ENCODE measurements at places on chromosomes 3 and 15.

DNA sequence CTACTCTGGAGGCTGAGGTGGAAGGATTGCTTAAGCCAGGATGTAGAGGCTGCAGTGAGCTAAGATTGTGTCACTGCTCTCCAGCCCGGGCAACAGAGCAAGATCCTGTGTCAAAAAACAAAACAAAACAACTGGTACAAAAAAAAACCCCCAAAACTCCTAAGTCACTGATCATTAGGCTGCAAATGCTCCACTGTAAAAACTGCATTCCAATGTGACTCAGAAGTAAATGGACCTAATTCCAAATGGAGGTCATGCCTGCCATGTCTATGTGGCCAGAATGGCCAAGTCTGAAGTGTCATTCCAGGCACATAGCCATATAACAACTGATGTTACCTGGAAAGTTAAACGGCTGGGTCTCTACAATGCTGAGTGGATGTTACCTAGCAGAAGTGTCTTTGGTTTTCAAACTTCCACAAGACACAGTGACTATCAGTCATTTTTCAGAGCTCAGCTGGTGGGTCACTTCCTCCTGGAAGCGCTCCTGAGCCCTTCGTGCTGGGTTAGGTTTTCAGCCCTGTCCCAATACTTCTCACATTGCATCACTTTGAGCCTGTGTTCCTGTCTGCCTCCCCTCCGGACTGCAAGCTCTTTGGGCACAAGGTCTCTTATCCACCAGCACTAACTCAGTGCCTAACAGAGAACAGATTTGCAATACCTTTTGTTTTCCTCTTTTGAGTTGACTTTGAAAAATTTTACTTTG lies 10.6 kb downstream of the FSTL1 start:
- DNase-seq, result no peak

GRCh38 chr3:13066236-13066635 lies 7.0 kb downstream of the IQSEC1 start:
- no peak for DNase-seq

- DNase-seq, result no peak
Observed at GRCh38 chr3:51099794-51100535, 285.1 kb upstream of the MANF start.

- no peak for DNase-seq
Observed at GRCh38 chr15:74768771-74769342, 13.0 kb upstream of the CSK start.

DNA sequence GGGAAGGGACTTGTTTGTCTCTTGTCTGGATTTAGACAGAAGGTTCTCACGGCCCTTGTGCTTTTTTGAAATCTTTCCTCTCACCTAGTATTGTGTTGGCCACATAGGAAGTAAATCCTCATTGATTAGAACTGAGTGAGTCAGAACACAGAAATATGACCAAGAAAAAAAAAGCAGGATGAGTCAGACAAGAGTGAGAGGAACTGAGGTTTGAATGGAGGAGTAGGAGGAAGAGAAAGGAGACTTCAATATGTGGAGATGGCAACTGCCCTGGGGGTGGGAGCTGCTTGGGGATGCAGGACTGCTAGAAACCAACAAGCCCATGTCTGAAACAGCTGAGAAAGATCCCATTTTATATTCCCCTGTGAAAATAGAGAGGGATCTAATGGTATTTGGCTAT lies 194.1 kb upstream of the ZBTB20 start:
- DNase-seq, result no peak

DNA sequence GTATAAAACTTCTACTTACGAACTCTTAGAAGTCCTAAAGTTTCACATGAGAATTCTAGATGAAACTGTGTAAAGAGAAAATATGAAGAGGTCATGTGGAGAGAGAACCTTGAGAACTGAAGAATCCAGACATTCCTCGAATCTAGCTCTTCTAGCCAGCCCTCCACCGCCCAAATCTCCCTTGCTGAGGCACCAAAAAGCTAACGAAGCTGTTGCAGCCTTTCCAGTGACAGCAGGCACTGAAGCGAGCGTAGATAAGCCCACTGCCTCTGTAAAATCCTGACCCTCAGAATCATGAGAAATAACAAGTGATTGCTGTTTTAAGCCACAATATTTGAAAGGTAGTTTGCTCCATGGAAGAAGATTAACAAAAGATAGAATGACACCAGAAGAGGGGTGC lies 134.0 kb downstream of the GOLGA6L6 start:
- DNase-seq, result no peak

GRCh38 chr3:171643681-171644080 lies 166.6 kb downstream of the PLD1 start:
- no peak for DNase-seq

DNA sequence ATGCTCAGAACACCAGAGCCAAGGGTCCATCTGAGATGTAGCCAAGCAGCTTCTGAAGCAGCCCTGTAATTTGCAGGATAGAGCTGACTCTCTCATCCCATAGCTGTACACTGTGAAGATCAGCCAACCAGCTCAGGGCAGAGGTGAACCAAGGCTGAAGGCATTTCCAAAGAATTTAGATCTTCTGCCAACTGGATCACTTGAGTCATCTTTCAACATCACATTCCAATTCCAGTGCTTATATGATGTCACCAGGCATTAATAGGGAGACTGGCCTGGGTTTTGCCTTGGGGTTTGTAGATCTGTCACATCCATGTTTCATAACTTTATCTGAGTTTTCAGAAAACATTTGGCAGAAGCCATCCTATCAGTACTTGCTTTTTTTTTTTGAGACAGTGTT lies 98.2 kb downstream of the NR2F2 start:
- DNase-seq, result no peak

- no peak for DNase-seq
Observed at GRCh38 chr3:38165722-38166387, 518 bp downstream of the OXSR1 start.

DNA sequence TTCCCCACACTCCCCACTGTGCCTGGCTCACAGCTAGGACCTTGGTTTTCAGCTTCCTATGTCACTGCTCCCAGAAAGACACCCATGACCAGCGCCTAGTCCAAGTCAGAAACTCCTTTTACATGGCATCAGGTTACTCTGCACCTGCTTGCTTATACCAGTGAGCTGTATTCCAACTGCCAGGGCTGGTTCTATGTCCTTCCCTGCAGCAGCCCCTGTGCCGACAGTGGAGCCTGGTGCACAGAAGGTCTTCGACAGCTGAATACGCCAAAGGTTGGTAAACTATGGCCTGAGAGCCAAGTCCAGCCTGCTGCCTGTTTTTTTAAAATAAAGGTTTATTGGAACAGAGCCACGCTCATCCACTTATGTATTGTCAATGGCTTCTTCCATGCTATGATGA lies 102.5 kb downstream of the IQSEC1 start:
- DNase-seq, result no peak
